Heart right ventricle (tissue), 16 donors: ENCODE measurements at places on chromosomes 5 and 9.

GRCh38 chr5:13624283-13625074 lies 320.0 kb downstream of the DNAH5 start:
- no peak for DNase-seq
- H3K27ac ChIP-seq = no peak overlapping the region
- H3K4me3 ChIP-seq = no peak overlapping the region
- no peaks in the 10 kb centered on the region for H3K4me1 ChIP-seq

DNA sequence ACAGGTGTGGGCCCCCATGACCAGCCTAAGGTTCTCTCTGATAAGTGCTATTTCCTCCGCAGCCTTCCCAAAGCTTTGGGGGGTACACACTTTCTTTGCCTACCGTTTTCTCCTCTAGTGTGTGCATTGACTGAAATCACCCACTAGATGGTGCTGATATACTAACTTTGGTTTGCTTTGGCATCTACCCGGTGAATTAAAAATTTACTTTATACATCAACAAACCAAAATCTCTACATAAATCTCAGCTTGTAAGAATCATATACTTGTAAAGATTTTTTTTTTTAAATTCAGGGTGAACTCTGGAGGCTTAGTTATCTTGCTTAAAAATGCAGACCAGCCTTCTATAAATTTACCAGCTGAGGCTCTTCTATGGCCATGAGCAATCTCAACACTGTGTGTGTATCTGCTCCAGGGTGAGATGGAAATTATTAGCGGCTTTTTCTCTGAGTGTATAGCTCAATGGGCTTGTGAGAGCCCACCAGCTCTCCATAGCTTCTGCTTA lies 475.7 kb upstream of the TNC start:
- H3K36me3 ChIP-seq = no peaks in the 10 kb centered on the region
- H3K4me3 ChIP-seq = no peak overlapping the region
- H3K27me3 ChIP-seq = peaks cover 15% of the 10 kb centered on the region
- H3K4me1 ChIP-seq = no peaks in the 10 kb centered on the region
- DNase-seq = no peak
- peak overlapping the region; percentile 6 for H3K27ac ChIP-seq

DNA sequence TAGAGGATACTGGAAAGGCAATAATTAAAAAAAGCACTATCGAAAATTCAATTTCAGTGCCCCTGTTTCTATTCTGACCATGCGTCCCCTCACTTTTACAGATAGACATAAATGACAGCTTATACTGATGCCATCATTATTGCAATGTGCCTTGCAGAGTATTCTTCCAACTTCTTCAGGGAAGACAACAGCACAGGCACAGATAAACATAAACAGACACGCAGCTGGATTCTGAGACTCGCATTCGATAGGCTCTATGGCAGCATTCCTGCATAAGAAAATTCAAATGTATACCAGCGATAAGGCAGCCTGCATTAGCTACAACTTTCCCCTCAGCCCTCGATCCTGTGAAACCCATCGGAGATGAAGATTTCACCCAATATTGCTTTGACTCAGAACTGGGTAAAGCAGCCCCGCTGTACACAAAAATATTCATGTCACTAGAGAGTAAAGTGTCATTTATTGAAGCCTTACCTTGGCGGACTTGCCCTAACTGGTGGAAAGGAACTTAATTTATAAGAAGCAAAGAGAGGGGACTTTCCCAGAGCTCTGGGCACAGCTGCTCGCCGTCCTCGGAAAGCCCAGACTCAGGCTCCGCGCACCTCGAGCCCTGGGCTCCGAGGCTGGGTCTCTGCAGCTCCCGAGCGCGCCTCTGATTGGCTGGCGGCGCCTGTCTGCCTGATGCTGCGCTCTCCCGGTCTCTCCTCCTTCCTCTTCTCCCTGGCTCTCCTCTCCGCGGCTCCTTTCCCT lies at the start of gene CDH18:
Gene CDH18 (minus strand): TSS at position 589 of the 750 bp plus-strand sequence. CDS start 149,214 bp downstream, outside the sequence.
- no peak for DNase-seq
- no peaks in the 10 kb centered on the region for H3K27me3 ChIP-seq
- H3K27ac ChIP-seq = no peak within 1 kb of the TSS
- no peaks in the 10 kb centered on the region for H3K4me1 ChIP-seq

DNA sequence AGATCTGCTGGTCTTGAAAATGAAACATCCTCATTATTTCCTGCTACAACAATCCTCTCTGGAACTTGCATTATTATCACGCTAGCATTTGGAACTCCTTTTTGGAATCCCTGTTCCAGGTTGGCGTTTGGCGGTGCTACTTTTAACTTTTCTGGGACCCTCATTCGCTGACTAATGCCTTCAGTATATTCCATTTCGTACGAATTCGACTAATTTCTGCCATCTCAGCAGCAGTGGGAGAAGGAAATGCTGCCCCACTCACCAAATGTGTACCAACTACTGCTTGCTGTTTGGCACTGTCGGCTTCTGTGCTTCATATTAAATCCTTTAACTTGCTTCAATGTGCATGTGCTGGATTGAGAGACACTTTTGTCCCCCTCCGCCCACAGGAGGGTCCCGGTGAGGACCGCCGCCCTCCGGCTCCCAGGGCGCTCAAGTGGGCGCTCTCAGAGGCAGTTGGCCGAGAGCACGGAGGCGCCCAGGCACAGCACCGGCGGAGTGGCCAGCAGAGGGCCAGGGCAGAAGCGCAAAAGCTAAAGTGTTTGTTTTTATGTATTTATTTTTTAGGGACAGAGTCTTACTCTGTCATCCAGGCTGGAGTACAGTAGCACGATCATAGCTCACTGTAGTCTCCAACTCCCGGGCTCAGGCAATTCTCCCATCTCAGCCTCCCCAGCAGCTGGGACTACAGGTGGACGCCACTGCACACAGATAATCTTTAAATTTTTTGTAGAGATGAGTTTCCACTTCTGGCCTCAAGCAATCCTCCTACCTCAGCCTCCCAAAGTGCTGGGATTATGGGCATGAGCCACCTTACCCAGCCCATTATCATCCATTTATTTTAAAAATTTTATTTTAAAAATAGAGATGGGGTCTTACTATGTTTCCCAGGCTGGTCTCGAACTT lies 11.9 kb downstream of the PDE6A start:
- H3K4me1 ChIP-seq = no peaks in the 10 kb centered on the region
- H3K27ac ChIP-seq = no peak overlapping the region
- no peak for DNase-seq
- H3K36me3 ChIP-seq = no peaks in the 10 kb centered on the region

- no peaks in the 10 kb centered on the region for H3K36me3 ChIP-seq
- DNase-seq = no peak
- H3K27me3 ChIP-seq = no peaks in the 10 kb centered on the region
- H3K27ac ChIP-seq = no peak overlapping the region
Measured at GRCh38 chr9:16445141-16445920, 425.1 kb downstream of the BNC2 start.
